ENCODE measurements at places on chromosomes 16 and 17.
A peak's percentile ranks its signal among the peaks of the same experiment; 100 is the strongest.

DNA sequence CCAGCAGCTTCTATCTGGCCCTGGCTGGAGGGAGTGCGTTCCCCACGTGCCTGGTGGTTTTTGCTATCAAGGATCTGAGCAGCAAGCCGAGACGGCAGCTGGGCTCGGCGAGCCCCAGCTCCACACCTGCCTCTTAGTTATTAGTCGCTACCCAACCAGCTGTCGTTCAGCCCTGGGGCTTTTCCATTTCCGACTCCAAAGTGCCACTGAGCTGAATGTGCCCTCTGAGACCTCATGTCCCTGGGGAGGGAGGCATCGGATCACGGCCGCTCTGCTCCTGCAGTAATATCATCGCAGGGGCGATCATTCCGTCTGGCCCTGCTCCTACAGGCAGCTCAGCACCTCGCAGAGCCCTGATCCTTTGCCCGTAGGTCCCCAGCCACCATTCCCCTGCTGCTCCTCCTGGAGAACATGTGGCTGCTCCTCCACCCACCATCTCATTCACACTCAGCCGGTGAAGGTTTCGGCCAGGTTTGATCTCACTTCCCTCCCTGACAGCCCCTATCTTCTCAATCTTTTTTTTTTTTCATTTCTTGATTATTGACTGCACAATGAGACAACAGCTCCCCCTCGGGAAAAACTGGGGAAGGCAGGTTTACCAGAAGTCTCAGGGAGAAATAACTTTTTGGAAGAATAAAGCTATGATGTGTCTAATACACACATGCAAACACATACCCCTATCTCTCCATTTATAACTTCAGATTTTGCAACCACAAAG is 86.7 kb downstream of the ZFHX3 start:
- peak; percentile 24 for DNase-seq

GRCh38 chr16:18048853-18049546 is 287.5 kb downstream of the NPIPA8 start:
- no peak for DNase-seq

- DNase-seq, result peak; percentile 84
Measured at GRCh38 chr16:67428146-67428731, 2.7 kb upstream of the HSD11B2 start.

GRCh38 chr16:1991948-1992703 is 2.4 kb downstream of the SYNGR3 start:
- peak; percentile 96 for DNase-seq

- DNase-seq, result no peak
Measured at GRCh38 chr17:69796078-69796477, 278.9 kb upstream of the KCNJ16 start.

- peak; percentile 33 for DNase-seq
Measured at GRCh38 chr17:70675070-70675590, 505.8 kb downstream of the KCNJ2 start.

- DNase-seq, result peak; percentile 53
Measured at GRCh38 chr17:42886283-42887176, 14.1 kb upstream of the G6PC1 start.

DNA sequence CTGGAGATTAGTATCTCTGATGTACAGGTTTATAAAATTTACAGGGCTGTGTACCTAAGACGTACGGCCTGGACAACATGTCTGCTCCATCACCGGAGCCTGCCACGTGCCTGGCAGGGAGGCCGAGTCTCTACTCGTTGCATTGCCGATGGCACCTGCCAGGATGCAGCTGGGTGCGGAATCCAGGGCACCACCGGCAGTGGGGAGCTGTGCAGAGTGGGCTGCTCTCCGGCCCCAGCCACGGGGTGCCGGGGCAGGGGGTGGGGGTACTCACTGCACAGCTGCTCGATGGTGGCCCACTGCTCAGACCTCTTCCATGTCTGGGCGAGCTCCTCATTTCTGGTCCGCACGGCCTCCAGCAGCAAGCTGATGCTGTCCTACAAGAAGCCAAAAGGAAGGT is 13.1 kb upstream of the FAAP100 start:
- DNase-seq, result no peak

- DNase-seq, result no peak
Measured at GRCh38 chr16:50530277-50531236, 17.6 kb upstream of the NKD1 start.

DNA sequence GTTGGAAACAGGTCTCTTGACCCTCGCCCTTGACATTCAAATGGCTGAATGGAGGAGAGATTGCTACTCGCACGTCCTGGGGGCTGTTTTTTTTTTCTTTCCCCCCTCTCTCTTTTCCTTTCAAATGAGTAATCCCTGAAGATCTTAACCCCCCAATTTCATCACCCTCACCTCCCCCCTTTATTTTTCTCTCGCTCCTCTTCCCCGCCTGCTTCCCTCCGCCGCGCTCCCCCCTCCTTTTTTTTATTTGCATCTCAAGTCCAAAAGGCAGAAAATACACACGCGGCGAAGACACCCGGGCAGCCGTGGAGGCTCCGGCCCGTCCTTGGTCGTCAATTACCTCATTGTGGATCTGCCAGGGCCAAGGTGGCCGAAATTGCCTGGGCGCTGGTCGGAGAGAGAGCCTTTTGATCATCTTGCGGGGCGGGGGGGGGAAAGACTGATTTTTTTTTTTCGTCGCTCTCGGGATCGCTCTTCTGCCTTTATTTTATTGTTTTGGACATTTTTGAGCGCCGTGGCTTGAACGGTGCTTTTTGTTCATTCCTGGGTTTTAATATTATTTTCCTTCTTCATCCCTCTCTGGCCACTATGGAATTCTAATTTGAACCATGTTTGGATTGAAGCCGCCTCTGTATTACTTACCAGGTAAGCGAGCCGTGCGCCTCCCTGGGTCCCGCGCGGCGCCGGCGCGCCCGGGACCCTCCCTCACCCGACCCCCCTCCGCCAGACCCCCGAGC is 57.2 kb upstream of the GSE1 start:
- peak; percentile 51 for DNase-seq
